ENCODE measurements at places on chromosomes 1 and 21.

DNA sequence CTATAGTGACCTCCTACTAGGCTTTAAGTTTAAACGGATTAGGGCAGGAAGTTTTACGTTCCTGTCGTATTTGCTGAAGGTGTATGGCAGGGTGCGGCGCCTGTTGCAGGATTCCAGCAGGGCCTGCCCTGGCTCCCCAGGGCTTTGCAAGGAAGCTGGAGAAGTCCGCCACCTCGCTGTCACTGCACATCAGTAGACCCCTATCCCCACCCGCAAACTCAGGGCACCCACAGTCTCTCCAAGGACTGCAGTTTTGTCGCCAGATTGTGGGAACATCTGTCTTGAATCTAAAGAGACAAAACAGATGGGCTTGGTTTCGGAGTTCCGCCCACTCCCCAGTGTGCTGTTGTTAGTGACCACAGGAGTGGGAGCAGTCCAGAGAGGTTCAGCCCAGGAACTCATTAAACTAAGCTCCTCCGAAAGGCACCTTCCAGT, 110.8 kb downstream of the CDC7 start:
- peak; percentile 38 for DNase-seq

- peak; percentile 18 for DNase-seq
Measured at GRCh38 chr1:170146720-170147263, 1.0 kb downstream of the NTMT2 start.

- peak; percentile 75 for DNase-seq
Measured at GRCh38 chr1:47491341-47491753, 53.5 kb downstream of the FOXD2 start.

DNA sequence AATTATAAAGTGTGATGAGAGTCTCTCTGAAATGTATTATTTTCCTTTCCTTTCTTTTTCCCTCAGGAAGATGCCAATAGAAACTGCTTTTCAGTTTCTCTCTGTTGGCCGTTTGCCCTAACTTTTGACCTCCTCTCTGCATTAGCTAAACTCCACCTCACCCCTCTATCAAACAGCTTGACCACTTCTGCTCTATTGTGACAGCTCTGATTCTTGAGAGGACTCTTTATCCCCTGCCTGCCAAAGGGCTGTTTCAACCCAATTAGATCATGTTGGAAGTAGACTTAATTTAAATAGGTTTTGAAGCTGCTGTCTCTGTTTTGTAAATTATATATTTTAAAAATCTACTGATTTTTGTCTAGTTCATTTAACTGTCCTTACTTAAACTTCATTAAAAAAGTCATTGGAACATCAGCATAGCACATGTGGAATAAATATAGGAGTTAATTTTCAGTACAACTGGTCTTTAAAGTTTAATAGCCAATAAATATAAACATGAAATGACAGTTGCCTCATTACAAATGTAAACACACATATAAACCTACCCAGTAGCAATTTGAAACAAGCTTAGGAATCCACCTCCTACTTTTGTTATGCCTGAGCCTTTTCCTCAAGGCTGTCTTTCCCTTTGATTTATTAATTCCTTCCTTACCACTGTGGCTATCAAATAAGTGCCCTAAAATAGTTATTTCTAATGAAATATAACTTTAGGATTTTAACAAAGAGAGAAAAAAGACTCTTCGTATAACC, 152.0 kb downstream of the CHRM3 start:
- peak; percentile 9 for DNase-seq

DNA sequence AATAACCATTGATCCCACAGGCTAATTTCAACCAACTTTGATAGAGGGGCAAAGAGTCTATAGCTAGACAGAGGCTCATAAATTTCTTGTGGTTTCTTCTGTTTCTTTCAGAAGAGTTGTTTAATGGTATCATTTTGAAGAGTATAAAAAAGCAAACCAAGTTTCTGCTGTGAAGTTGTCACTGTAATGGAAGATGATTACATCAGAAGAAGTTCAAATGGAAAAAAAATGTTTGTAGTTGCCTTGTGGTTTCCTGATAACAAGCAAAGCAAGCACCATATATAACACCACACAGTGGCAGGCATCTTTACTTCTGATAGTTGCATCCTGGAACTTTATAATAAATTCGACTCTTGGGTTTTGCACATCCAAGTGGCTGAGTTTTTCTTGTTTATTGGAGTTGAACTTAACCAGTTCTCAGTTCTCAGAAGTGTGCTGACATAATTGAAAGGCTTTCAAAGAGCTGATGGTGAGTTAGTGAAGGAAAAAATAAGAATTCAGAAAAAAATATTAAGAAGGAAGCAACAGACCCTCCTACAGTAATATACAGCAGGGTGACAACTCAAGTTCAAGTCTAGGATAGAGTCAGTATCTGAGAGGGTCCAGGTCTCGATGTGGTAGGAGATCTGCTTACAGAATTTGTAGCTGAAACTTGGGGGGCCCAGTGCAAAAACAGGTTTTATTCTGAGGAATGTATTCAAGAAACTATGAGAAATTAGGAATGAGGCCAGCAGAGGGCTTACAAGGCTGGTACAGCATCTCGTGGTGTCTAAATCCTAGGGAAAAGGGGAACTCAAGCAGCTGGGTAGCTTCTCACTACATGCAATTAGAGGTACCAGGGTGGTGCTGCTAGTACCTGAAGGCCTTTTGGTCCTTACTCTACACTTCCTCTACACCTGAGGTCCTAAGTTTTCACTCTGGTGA, 123.5 kb downstream of the CRB1 start:
- DNase-seq, result no peak

- DNase-seq, result no peak
Measured at GRCh38 chr1:233722212-233722979, 108.5 kb downstream of the KCNK1 start.

DNA sequence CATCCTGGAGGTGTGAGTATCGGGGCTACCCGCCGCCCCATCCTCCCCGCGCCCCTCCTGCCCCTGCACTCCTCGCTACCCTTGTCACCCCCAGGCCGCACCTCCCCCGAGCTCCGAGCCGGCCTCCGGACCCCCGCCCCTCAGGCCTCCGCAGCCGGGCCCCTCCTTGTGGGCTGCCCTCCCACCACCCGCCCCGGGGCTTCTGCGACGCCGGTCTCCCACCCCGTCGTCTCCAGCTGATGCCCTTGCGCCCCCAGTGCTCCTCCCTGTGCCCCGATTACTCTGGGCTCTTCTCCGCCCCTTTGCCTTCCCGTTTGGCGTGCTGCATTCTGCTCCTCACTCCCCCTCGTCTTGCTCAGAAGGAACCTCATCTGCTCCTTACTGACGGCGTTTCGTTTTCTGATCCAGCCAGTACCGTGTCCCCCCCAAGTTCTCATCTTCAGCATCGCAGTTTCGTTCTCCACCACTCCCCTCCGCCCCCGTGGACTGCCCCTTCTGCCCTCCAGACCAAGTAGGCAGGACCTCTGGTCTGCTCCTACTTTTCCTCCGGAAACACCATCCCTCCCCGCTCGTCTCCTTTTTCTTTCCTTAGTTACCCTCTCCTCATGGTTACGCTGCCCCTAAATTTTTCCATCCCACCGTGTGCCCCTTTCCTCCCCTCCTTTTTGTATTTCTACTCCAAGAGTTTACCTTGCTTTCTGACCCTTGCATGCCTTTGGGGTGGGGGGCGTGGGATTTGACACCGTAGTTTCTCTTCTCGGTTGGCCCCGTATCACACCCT, 841 bp downstream of the SNX27 start:
- DNase-seq, result peak; percentile 54

- no peak for DNase-seq
Measured at GRCh38 chr21:42370894-42371654, 4.7 kb upstream of the TFF1 start.

DNA sequence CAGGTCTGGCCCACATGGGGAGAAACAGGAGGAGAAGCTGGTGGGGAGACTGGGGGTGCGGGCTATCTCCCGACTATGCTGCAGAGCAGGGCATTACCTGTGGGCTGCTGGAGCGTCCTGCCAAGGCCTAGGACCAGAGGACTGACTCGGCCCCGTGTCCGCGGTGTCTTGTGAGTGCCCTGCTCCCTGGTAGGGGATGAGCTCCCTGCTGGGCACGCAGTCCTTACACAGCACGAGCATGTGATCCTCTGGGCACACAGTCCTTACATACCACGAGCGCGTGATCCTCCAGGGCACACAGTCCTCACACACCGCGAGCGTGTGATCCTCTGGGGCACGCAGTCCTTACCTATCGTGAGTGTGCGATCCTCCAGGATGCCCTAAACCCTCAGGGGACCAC, 31.8 kb upstream of the CSF3R start:
- DNase-seq, result no peak

DNA sequence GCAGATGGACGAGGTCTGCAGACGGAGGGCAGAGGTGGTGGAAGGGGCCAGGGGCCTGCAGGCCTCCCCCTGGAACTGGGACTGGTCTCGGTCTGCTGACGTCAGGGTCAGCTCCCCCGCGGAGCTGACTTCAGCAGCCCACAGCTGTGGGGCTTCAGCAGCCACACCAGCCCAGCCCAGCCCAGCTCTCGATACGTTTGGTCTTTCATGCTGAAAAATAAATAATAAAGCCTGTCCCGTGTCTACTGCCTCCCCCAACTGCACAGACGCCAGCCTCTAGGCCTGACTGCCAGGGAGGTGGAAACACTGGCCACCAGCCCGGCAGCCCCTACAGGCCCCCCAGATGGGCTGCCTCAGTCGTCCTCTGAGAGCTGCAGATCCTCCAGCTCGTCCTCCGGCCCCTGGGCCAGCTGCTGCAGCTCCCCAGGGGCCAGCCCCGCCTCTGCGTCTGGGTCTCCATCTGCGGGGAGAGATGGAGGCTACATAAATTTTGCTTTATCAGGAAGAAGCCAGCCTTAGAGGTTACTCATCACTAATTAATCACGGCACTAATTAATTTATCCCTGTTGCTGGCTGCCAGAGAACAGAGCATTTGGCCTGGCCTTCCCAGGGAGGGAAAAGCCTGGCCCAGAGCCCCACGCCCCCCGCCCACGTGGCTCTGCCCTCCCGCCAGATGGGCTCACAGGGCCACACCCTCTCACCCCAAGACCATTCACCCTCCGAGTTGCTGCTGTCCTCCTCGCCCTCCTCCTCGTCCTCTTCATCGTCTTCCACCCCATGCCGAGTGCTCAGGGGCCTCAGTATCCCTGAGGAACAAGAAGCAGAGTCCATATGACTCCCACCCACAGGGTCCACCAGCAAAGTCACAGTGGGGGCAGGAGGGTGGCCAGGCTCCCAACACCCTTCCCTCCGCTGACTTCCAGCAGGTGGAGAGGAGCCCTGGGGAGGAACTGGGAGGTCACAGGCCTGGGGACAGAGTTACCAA, 14.4 kb downstream of the NOC2L start:
- peak; percentile 56 for DNase-seq

- no peak for DNase-seq
Measured at GRCh38 chr1:179030130-179030529, 4.4 kb downstream of the FAM20B start.

DNA sequence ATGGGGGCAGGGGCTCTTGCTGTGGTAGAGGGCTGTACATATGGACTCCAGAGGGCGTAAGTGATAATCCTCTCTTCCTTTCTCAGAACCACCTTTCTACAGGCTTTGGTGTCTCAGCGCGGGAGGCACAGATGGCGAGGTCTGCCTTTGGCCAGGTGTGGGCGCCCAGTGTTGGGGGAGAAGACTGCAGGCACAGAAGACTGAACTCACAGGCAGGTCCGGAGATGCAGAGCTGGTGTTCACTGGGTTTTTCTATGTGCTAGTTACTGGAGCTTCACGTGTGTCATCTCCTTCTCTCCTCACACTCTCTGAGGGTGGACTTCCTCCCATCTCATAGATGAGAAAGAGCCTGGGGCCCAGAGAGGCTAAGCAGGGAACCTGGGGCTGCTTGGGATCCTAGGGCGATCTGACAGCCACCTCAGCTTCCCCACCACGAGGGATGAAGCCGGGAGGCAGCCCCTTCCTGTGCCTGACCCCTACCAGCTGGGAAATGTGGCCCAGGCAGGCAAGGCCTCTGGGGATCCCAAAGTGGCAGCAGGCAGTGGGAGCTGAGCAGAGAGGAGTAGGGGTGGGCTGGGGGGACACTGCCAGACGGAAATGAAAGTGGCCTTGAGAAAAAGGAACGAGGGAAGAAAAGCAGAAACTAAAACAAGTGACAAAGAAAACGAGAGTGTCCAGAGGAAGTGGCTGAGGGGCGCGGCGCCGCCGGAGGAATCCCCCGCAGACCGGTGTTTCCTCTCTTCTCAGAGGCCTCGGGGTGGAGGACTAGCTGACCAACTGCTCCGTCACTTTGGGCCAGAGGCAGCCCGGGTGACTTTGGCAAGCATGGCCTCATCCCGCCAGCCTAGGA, 191.6 kb downstream of the HIVEP3 start:
- DNase-seq, result no peak

- DNase-seq, result no peak
Measured at GRCh38 chr1:982765-983436, 1.0 kb upstream of the PERM1 start.

- DNase-seq, result no peak
Measured at GRCh38 chr1:54297596-54298283, 97.8 kb downstream of the MRPL37 start.

GRCh38 chr1:118688891-118689290, 299.3 kb downstream of the TBX15 start:
- no peak for DNase-seq

GRCh38 chr1:204706838-204707509, 21.4 kb upstream of the LRRN2 start:
- peak; percentile 44 for DNase-seq

DNA sequence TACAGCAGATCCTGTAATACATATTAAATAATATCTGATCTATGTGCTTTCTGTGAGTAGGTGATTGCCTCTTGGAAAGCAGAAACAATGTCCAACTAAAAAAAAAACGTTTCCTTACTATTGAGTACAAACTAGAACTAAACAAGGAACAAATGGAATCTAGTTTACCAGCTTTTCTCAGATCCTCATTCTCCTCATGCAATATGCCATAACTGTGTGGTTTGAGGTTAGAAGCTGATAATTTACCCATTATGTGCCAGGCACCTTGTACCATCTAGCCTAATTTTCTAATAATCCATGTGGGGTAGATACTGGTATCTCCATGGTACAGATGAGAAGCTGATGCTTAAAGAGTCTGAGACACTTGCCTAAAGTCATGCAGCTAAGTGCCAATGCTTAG, 154.7 kb downstream of the PTGER3 start:
- DNase-seq, result no peak

- peak; percentile 63 for DNase-seq
Measured at GRCh38 chr1:44377925-44378784, 23.1 kb upstream of the ERI3 start.

- no peak for DNase-seq
Measured at GRCh38 chr1:14756589-14757285, 158.3 kb downstream of the KAZN start.

DNA sequence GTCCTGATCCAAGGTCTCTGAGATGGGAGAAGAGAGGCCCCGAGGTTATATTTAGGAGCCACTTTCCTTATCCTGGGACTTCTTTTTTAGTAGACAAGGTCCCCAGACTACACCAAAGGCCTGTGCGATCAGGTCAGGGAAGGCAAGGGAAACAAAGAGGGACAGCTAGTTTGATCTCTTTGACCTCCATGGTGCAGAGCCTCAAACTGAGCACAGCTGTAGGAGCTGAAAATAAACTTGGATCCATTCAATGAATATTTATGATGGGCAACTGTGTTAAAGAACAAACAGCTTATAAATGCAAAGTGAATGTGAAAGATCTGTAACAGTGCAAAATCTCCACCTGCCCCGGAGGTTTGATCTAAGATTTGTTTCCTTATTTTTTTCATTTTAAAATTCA, 256.6 kb downstream of the DYRK1A start:
- no peak for DNase-seq

- peak; percentile 87 for DNase-seq
Measured at GRCh38 chr1:61082311-61083012, at the start of gene NFIA. Gene NFIA, plus strand, starts transcription at chr1:61082561.

GRCh38 chr1:117620440-117620839, 14.6 kb downstream of the TENT5C start:
- DNase-seq, result no peak

- peak; percentile 67 for DNase-seq
Measured at GRCh38 chr1:247332215-247332622, 552 bp upstream of the ZNF496 start.

- peak; percentile 74 for DNase-seq
Measured at GRCh38 chr1:230084408-230085177, 17.6 kb downstream of the GALNT2 start.

Data from tongue (tissue), 3 donors.